ENCODE measurements at places on chromosomes 5 and 9.
A peak's percentile ranks its signal among the peaks of the same experiment; 100 is the strongest.

DNA sequence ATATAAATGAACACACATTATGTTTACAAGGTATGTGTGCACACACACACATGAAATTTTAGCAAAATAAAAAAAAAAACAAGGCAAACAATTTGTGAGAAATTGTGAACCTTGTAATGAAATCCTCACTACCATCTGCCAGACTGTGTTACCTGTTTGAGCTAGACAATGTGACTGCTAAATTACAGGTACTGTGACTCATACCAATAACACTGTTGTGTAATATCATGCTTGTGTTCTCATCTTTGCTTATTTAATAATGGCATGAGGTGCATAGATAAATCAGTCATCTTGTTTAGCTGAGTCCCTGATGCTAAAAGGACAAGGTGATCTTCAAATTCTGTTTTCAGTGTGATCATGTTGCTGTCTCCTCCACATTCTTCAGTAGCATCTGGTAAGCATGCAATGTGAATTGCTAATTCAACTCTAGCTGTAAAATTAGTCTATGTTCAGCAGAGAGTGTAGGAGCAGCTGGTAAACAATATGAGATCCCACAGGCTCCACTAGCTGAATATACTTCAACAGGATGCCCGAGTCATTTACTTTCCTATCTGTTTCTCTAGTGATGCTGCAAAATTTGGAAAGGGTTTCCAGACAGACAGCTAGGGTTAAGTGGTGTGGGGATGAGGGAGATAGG lies 966.3 kb upstream of the C9orf72 start:
- no peak for DNase-seq

GRCh38 chr5:143041461-143041860 lies 271.3 kb downstream of the ARHGAP26 start:
- DNase-seq: no peak

GRCh38 chr5:172659909-172660628 lies 19.0 kb downstream of the NEURL1B start:
- peak; percentile 75 for DNase-seq

DNA sequence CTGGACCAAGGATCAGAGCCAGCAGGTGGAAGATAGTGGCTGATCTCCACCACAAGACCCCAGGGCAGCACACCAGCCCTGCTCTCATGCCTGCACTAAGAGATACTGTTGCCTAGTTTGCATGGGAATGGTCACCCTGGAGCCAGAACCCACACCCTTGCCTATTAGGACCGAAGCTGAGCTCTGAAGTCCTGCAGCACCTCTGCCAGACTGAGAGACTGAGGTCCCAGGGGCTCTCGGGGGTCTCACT lies 11.3 kb downstream of the ACSL6 start:
- DNase-seq: no peak

DNA sequence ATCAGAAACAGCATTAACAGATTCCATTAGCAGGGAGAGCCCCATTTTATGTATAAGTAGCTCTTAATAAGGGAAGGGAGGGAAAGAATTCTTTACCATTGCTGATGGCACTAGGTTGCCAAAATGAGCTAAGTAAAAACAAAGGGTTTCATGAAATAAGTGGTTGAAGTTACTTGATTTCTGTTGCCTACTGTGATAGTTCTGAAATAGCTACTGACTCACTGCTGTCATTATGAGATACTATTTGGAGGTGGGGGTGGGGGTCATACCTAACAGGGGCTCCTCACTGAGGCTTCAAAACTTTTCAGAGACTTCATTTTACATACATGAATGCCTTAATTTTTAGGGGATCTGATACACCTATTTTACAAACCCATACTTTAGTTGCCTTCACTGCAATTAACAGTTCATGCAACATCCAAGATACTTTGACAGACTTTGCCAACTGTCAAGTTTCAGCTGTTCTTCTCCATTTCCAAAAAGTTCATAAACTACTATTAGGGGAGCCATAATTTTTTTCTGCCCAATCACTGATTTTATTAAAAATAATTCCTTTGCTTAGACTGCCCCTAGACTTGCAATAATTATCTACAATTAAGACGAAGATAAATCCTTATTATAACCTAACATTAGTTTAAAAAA lies 4.6 kb downstream of the HOMER1 start:
- no peak for DNase-seq

DNA sequence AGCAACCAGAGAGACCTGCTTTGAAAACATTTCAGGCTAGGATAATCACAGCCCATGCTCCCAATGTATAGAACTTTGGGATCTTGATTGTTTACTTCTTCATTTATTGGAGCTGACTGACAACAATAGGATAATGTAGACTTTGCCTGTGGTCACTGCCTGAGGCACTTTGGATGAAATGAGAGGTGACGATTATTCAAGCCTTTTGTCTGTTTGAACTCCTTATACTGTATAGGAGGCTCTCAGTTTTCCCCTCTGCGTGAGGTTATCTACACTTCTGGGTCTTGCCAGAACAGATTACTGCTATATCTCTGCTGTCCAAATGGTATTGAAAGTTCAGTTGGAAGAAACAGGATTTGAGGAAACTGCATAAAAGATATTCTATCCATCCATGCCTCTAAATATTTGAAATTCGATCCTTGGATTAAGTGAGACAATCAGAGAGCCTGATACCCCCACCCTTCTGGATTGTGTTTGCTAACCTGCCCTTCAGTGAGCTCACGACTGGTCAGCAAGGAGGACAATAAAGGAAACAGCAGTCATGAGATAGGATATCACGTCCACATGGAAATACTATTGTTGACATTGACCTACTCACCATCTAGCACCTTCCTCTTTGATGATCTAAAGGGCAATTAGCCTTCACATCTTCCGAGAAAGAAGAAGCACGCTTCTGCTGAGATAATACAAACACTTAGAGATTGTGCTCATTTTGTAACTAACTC lies 98.1 kb downstream of the DOCK8 start:
- no peak for DNase-seq

DNA sequence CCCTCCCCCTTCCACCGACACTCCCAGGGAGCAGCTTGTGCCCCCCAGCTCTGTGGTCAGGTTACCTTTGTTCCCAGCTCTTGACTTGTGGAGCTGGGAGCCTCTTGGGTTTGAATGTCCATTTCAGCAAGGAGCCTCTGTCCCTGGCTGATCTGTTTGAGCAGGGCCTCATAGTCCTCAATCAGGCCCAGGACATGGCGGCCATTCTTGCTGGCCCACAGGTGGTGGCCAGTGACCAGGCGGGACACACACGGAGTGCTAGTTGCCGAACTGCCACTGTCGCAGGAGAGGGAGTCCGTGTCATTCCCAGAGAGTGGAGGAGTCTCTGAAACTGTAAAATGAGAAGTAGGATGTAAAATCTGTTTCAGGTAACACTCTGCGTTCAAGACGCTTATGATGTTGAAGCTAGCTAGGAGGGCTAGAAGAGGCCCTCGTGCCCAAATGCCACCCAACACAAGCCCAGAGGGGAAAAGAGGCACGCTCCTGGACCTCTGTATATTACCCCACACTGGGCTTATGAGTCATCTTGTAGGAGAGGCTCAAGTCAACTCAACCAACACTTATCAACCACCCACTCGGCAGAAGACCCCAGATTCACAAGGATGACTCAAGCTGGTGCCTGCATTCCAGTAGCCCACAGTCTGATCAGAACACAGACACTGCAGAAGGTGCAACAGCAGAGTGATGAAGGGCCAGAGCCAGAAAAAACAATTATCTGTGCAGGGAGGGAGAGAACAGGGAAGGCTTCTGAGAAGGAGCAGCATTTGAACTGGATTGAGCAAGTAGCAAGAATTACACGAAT lies 177.0 kb downstream of the CDK5RAP2 start:
- no peak for DNase-seq

- no peak for DNase-seq
Measured at GRCh38 chr5:67999391-67999790, 216.2 kb upstream of the PIK3R1 start.

GRCh38 chr5:68748101-68748500 lies 345.7 kb upstream of the SLC30A5 start:
- DNase-seq: no peak

- DNase-seq: no peak
Measured at GRCh38 chr9:136300016-136300545, 3.8 kb downstream of the CCDC187 start.

GRCh38 chr9:112268413-112268812 lies 65.0 kb downstream of the PTBP3 start:
- no peak for DNase-seq

- no peak for DNase-seq
Measured at GRCh38 chr5:10674582-10674981, 86.5 kb downstream of the DAP start.
